ENCODE measurements at places on chromosomes 5 and 9.
A peak's percentile ranks its signal among the peaks of the same experiment; 100 is the strongest.

- DNase-seq = no peak
Measured at GRCh38 chr5:2688586-2688985, 62.9 kb downstream of the IRX2 start.

- DNase-seq = no peak
Measured at GRCh38 chr5:42759456-42759855, 2.8 kb downstream of the CCDC152 start.

DNA sequence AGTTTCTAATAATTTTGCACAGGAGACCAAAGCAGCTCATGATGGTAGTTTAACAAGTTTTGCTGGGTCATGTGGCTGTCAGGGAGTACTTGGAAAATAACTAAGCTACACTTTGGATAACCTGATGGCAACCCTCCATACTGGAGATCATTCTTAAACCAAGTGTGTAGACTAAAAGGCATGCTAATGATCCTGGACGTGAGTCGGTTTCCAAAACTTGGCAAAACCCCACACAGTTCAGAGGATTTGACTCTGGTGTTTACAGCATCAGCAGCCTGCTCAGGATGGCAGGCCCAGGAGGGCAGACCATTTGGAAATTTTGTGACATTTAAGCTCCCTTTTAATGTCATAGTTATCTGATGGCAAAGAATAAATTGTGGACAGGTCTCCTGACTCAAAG, 196.5 kb upstream of the EFNA5 start:
- DNase-seq = no peak

DNA sequence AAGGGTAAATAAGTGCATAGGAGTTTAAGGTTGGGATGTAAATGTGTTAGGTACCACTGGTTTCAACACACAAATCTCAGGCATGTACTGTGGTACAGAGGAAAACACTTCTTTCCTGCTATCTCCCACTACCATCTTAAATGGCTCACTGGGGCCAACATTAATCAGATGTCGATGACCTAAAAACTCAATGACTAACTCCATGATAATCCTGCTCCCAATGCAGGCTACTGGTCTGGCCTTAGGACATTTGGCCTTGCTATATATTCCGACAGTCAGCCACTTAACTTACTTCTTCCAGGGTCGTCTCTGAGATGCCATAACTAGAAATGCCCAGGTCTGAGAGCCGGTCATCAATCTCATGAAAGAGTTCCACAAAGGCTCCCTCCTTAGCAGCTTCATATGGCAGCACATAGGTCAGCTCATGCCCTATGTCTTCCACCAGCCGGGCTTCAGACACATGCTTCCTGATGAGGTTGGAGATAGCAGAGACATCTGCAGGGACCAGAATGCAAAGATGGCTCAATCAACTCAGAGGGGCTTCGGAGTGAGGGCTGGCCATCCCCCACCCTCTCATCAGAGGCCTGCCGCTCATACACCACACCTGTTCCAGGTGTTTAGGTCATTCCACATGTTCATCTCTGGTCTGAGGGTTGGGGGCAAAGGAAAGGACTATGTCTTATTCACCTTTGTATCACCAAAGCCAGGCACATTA, 52.1 kb downstream of the NIPSNAP3B start:
- DNase-seq = no peak

- DNase-seq = peak; percentile 57
Measured at GRCh38 chr5:76689321-76690036, 26.4 kb upstream of the F2R start.

- no peak for DNase-seq
Measured at GRCh38 chr5:127586066-127586770, 62.7 kb upstream of the CTXN3 start.

GRCh38 chr5:159444441-159445082, 114.3 kb upstream of the IL12B start:
- peak; percentile 58 for DNase-seq

GRCh38 chr5:29822521-29822920, 1371.0 kb upstream of the CDH6 start:
- DNase-seq = no peak

GRCh38 chr5:33657804-33658440, 217.2 kb downstream of the TARS1 start:
- no peak for DNase-seq

DNA sequence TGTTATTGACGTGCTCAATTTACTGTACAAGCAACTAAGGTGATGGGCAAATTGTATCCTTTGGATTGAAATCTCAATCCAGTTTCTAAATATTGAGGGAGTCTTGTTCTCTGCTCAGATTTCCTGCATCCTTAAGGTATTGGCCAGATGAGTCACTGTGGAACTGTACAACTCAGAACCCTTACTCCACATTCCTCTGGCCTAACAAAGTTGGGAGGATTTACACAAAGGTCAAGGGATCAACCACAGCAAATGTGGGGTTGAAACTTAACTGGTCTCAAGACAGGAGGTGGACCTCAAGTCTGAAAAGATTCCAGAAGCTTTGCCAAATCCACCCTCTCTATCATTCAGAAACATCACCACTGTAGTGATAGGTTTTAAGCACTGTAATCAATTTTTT, 81.5 kb upstream of the AGXT2 start:
- peak; percentile 73 for DNase-seq

DNA sequence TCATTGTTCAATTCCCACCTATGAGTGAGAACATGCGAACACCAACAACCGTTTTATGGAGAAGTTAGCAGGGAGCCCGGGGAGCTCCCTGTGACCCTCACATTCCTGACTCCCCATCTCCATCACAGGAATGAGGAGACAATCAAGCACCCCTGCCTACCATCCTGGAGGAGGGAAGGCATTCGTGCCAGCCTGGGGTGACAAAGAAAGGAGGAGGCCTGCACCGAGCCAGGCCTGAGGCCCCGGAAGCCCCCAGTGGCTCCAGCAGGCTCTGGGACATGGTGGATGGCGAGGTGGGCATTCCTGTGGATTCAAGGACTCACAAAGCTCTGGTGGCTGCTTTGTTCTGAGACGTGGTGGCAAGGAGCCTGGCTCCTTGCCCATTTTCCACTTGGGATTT, 36.5 kb upstream of the UGT3A1 start:
- no peak for DNase-seq

DNA sequence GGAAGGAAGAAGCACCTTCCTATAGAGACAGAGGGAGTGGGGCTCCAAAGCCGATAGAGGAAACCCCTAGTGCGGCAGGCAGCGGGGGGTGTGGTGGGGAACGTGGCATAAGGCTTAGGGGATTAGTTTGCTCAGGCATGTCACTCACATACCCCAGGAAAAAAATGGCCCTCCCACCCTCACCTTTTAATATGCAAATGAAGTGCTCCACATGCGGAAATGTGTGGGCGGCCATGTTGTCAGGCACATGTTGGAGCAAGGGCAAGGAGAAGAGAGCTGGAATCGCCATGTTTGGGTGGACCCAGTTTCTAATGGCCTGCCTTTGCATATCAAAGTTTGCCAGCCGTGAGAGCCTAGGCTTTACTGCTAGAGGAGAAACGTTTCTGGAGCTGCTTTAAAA, 758.8 kb downstream of the NR2F1-AS1 start:
- no peak for DNase-seq

GRCh38 chr5:124025306-124025845, 513.4 kb downstream of the CSNK1G3 start:
- DNase-seq = no peak

- DNase-seq = no peak
Measured at GRCh38 chr5:93151896-93152295, 429.1 kb downstream of the NR2F1-AS1 start.

DNA sequence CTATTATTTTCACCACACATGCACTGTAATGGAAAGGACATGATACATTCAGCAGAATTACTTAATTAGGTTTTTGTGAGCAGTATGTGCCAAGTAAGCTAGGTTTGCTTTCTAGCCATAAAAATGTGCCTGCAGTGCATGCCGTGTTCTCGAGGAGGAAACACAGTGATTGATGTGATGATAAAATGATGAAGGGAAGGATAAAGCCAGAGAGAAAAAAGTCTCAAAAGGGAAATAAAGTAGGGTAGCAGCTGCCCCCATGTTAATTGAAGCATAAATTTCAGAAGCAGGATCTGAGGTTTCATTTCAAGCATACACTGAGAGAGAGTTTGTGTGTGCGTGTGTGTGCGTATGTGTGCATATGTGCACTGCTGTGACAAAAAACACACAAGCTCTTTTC, 714.2 kb upstream of the C9orf72 start:
- DNase-seq = no peak

DNA sequence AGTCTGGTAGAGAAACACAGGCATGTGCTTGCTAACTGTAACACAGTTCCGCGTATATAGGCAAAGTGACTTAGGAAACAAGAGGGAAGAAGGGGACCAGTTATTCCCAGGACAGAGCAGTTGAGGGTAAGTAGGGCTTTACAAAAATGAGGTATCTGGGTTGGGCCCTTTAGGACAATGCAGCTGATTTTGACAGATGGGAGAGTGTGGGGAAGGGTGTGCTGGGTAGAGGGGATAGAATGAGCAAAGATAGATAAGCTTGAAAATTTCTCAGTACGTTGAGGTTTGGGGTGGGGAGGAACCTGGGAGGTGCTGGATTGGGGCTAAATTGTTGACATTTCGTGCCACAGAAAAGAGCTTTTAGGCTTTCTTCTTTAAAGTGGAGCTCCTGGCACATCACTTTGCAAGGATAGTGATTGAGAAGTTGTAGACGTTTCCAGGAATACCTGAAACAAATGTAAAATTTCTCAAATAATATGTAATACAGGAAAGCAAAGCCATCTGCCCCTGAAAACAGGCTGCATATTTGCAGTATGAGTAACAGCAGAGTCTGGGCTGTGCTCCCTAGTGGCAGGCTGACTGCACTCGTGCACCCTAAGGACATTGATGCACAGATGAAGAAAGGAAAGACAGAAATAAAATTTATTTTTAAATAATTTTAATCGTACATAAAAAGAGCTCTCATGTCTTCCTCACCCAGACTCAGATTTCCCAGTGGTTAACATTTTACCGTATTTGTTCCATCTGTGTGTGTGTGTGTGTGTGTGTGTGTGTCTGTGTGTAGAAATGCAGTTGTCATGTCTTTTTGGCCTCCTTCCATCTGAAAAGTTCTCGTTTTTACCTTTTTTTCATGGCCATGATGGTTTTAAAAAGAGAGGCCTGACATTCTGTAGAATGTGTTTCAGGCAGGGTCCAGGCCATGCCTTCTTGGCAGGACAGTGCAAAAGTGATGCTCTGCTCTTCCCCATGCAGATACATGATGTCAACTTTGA, 144.9 kb upstream of the DMRT1 start:
- no peak for DNase-seq

GRCh38 chr5:131282235-131282634, 18.4 kb downstream of the CDC42SE2 start:
- no peak for DNase-seq

GRCh38 chr5:61806491-61807020, 474.5 kb downstream of the ZSWIM6 start:
- DNase-seq = no peak

DNA sequence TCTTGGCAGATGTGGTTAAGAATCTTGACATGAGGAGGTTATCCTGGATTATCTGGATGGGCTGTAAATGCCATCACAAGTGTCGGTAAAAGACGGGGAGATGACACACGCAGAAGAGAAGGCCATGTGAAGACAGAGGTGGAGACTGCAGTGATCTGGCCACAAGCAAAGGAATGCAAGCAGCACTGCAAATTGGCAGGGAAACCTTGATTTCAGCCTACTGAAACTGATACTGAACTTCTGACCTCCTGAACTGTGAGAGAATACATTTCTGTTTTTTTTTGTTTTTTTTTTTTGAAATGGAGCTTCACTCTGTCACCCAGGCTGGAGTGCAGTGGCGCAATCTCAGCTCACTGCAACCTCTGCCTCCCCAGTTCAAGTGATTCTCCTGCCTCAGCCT, 92.4 kb upstream of the NFIL3 start:
- DNase-seq = no peak

GRCh38 chr5:150593593-150593992, 46.9 kb upstream of the SYNPO start:
- no peak for DNase-seq

- no peak for DNase-seq
Measured at GRCh38 chr5:113562828-113563400, 49.4 kb downstream of the YTHDC2 start.

DNA sequence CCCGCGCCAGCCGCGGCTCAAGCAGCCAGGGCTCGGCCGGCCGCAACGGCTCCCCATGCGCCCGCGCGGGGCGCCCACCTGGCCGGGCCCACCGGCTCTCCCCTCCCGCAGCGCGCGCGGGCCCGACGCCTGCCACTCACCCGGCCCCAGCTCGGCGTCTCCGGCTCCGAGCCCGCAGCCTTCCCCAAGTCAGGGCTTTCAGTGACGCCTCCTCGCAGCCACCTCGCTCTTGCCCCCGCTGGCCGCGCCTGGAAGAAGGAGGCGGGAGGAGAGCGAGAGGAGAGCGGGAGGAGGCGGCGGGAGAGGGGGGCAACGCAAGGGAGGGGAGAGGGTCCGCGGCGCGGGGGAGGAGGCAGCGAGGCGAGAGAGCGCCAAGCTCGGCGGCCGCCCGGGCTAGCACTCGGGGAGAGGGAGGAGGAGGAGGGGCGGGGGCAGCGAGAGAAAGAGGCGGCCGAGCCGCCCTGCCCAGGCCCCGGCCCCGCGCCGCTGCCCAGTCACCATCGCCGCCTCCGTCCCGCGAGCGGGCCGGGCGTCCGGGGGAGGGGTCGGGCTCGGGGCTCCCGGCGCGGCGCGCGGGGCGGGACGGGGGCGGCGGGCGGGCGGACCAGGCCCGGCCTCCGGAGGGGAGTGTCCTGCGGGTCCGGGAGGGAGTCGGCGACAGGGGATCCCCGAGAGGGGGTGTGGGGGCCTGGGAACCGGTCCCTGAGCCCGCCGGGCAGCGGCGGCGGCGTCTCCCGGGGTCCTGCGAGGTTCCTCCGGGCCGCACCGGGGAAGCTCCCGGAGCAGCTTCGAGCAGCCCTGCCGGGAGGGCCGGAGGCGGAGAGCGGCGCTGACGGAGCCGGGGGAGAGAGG, at the start of gene LHFPL2:
Gene LHFPL2, minus strand, starts transcription at position 414 of the 852 bp plus-strand sequence. CDS start 138,559 bp downstream, outside the sequence.
- DNase-seq = peak; percentile 59

- DNase-seq = no peak
Measured at GRCh38 chr9:109856785-109857184, 76.8 kb downstream of the PALM2AKAP2 start.

- DNase-seq = no peak
Measured at GRCh38 chr9:93962017-93962416, 6.9 kb upstream of the BARX1 start.

DNA sequence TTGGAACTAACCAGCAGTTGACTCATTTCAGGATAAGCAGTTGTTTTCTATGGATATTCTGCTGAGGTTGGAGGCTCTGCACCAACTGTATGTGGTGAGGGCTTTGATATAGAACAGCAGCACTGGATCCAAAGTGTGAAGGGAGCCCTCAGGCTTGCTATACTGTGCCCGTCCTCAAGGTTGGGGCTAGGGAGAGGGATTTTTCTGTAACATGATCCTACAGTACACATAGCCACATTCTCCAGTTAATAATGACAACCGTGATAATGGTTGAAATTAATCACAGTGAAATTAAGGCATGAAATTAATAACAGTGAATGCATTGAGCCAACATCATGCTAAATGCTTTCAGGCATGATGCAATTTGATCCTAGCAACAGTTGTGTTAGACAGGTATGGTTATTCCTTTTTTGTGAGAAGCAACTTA, 36.7 kb downstream of the ARHGAP26 start:
- DNase-seq = no peak
